Upper lobe of left lung (tissue), 6 donors: ENCODE measurements at places on chromosomes 3 and 15. TPM values are rescaled to one million over a fixed set of nuclear protein-coding genes. Genes with fewer than 3 reads are reported as not detected.

GRCh38 chr15:68056097-68056865 is 2.2 kb downstream of the PIAS1 start:
- DNase-seq, result no peak
- H3K27ac ChIP-seq, result peak overlapping the region; percentile 100
- peak overlapping the region; percentile 98 for H3K4me3 ChIP-seq
- no peaks in the 10 kb centered on the region for H3K36me3 ChIP-seq
- peaks cover 39% of the 10 kb centered on the region for H3K4me1 ChIP-seq

DNA sequence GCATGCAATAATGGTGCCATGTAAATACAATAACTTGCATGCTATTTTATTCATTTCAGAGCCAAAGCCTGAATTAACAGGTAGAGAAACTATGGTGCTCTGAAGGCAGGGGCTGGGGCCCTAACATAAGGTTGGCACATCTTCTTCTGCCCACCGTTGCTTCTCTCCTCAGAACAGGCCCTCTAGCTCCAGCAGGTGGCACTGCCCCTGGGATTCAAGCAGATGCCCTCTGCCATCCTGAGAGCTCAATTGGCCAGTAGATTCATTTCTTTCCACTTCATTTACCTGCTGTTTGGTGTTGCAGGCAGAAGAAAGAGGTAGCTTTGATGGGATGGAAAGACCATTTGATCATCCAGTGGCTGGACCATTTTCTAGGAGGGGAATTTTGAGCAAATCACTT is 130.5 kb downstream of the FOXB1 start:
- no peaks in the 10 kb centered on the region for H3K4me1 ChIP-seq
- no peak overlapping the region for H3K27ac ChIP-seq
- no peaks in the 10 kb centered on the region for H3K27me3 ChIP-seq
- no peak overlapping the region for H3K4me3 ChIP-seq
- no peaks in the 10 kb centered on the region for H3K36me3 ChIP-seq

- peaks cover 21% of the 10 kb centered on the region for H3K4me1 ChIP-seq
- H3K27ac ChIP-seq, result no peak overlapping the region
- DNase-seq, result no peak
These were observed 483.4 kb downstream of the FOXP1 start for GRCh38 chr3:71099997-71100719.

OR5AC2 gene
- total RNA-seq, result not detected

LOXL1 gene
- 7.3 TPM for total RNA-seq

DZIP1L gene
- total RNA-seq, result 97.4 TPM

DNA sequence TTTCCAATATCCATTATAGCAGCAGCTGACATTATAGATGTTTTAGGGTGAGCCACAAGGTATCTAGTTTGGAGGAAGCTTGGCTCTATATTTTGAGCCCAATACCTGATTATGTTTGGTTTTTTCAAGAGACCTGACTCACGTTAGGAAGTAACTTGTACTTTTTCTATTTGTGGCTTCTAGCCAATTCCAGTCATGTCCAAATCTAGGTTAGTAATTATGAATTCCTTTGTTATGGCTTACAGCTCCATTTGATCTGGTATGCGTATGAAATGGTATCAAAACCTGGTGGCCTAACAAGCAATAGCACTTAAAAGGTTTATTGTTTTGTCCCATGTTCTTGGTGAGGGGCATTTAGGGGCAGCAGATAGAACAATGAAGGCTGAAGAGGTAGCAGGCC is 115.9 kb downstream of the TOP2B start:
- H3K27me3 ChIP-seq, result no peaks in the 10 kb centered on the region
- DNase-seq, result no peak
- H3K36me3 ChIP-seq, result no peaks in the 10 kb centered on the region
- no peaks in the 10 kb centered on the region for H3K4me1 ChIP-seq

DNA sequence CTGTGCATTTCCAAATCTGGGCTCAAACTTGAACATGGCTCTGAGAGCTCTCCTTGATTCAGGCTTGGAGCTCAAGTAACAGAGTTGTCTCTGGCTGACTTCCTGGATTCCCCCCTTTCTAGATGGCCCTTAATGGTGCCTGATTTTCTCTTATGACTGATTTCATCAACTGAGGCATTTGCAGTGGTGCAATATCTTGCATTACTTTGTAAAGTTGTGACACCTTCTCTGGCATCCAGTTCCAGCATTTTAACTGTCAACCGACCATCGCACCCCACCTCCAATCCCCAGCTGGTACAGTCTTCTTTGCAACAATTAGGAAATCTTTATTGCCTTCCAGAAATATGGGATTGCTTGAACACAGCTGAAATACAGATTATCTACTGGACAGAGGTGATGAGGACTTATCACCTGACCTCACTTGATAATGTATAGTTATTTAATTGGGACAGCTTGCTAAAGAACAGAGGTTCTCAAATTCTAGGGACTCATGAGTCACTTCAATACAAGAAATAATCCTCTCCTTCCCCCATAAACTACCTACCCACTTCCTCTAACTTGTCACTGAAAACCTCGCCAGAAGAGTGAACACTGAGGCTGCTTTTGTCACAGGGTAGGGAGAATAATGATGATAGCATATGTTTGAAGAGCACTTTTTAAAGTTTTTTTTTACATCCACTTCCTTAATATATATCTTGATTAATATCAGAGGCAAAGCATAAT is 41.8 kb downstream of the FILIP1L start:
- no peak for DNase-seq
- H3K4me3 ChIP-seq, result no peak overlapping the region
- no peaks in the 10 kb centered on the region for H3K27me3 ChIP-seq
- H3K27ac ChIP-seq, result peak overlapping the region; percentile 6
- no peaks in the 10 kb centered on the region for H3K36me3 ChIP-seq
- peaks cover 28% of the 10 kb centered on the region for H3K4me1 ChIP-seq

- H3K4me3 ChIP-seq, result no peak overlapping the region
- DNase-seq, result no peak
- H3K27ac ChIP-seq, result no peak overlapping the region
- H3K4me1 ChIP-seq, result peaks cover 10% of the 10 kb centered on the region
- no peaks in the 10 kb centered on the region for H3K27me3 ChIP-seq
These were observed 49.0 kb downstream of the CD200 start for GRCh38 chr3:112381673-112382542.

DNA sequence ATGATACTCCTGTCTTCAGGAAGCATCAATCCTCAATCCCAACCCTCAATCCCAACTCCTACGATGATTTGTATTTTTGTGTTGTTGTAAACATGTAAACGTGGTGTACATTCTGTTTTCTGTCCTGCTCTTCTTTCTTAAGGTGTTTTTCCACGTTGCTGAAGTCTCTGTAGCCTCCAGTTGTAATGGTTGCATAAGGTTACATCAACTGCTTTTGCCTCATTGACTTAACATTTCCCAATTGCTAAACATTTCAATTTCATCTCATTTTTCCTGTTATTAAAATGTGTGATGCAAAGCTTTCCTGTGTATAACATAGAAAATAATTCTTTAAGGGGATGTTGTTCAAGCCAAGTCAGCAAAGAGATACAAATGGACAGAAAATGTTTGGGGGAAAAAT is 33.4 kb downstream of the HRH1 start:
- no peak overlapping the region for H3K27ac ChIP-seq
- no peaks in the 10 kb centered on the region for H3K27me3 ChIP-seq
- H3K4me3 ChIP-seq, result no peak overlapping the region
- H3K36me3 ChIP-seq, result no peaks in the 10 kb centered on the region

DNA sequence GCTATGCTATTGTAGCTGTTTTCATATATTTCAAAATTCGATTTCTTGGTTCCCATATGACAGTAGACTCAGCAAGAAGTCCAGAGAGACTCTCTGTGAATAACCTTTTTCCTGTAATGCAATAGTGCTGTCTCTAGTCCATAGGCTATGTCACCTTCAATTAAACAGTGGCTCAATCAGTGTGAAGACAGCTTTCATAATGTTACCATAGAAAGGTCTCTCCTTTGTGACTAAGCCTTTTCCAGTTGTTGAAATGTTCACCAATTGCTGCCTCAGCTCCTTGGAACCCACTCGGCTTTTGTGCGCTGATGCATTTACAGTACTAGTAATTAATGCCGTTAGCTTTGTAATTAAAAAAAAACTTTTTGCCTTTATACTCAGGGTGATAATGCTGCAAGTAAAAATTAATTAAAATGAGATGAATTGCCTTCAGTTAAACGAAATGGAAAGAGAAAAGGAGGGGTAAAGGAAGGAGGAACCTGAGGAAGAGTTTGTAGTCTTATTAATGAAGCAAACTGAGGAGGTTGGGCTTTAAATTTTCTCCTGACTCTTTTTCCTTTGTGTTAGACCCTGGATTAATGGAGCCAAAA is 214.8 kb downstream of the LSAMP start:
- no peak for DNase-seq
- no peaks in the 10 kb centered on the region for H3K4me1 ChIP-seq
- H3K27ac ChIP-seq, result no peak overlapping the region
- no peaks in the 10 kb centered on the region for H3K27me3 ChIP-seq
- H3K36me3 ChIP-seq, result no peaks in the 10 kb centered on the region
- no peak overlapping the region for H3K4me3 ChIP-seq
